ENCODE measurements at places on chromosomes 13 and 19. TPM values are rescaled to one million over a fixed set of nuclear protein-coding genes. Genes with fewer than 3 reads are reported as not detected.

Gene ZNF566
- 4.7 TPM for total RNA-seq

Gene POLR1G
- total RNA-seq, result 8.8 TPM

DNA sequence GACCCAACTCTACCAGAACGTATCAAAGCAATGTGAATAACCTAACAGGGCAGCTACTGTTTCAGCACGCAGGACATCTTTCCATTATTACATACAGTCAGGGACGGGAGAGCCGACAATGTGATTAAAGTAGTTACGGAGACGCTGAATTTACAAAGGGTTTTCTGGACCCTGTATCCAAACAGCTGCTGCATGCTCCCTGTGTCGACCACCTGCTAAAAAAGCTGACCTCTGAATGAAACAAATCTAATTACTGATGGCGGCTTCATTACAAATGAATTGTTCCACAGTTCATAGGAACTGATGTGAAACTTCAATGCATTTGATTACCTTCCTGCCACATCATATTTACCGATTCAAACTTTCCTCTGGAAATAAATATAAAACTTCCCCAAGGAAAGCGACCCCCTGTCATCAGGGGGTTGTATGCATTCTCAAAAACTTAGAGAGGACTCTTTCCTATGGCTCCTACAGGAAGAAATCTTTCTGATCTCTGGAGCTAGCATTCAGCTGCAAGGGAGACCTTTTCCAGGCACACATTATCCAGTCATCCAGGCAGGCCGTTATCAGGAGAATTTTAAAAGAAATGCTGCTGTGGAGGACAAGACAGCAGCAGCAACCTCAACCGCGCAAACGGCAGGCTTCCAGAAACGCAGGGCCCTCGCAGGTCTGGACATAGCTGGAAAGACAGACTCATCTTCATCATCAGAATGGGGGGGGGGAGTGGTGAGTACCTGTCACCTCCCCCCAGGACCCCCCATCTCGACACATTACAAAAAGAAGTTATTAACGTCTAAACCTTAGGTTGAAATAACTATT, 3.1 kb downstream of the EFNB2 start:
- DNase-seq, result peak; percentile 34

DNA sequence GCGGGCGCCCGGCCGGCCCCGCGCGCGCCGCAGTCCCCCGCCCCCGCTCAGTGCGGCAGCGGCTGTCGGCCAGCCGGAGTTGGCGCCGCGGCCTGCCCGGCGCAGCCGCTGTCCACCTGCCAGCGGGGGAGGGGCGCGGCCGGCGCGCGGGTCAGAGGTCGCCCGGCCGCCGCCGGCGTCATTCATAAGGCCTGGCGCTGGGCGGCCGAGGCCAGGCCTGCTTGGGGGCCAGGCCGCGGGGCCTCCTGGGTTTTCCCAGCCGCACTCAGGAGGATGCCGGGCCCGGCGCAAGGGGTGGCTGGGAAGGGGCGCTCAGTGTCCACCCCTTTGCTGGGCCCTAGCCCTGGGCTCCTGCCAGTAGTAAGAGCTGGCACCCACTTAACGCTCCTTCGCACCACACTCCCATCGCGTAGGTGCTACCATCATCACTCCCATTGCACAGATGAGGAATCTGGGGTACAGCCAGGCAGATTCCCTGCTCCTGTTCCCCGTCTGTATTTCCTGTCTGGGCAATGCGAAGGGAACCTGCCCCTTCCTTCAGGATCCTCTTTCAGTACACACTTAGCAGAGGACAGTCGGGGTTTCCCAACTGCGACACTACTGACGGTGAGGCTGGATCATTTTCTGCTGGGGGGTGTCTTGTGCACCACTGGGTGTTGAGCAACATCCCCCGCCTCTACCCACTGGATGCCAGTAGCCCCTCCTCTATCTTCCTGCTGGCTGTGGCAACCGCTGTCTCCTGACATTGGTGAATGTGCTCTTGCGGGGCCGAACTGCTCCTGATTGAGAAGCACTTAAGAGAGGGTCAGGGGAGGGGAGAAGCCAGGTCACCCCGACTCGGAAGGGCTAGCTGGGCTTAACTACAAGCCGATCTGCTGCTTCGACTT, 846 bp upstream of the PRKACA start:
- peak; percentile 63 for DNase-seq

GRCh38 chr13:108212886-108213285, 2.5 kb downstream of the LIG4 start:
- DNase-seq, result no peak

DNA sequence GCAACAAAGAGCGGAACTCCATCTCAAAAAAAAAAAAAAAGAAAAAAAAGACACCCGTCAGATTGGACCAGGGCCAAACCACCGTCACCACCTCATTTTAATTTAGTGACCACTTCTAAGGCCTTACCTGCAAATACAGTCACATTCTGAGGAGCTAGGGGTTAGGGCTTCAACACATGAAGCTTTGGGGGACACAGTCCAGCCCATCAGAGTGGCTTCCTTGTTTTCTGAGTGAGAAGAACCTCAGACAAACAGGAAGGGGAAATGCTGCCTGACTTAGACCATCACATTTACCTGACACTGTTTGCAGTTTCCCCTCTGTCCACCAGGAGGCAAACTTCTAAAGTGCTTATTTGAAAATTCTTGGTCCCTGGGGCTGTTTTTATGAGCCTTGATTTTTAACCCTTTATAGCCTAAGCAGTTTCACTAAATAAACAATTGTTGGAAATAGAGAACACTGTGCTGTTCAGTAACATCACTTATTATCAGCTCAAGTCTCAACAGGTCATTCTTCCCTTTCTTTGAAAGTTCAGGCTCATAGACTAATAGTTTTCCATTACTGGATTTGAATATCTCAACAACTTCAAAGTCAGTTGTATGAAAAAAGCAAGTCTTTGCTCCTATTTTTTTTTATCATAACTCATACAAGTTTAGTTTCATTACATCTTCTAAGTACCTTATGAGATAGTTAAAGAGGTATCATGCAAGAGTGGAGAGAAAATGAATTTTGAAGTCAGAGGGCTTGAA, 74.9 kb upstream of the WASF3 start:
- DNase-seq, result peak; percentile 65

DNA sequence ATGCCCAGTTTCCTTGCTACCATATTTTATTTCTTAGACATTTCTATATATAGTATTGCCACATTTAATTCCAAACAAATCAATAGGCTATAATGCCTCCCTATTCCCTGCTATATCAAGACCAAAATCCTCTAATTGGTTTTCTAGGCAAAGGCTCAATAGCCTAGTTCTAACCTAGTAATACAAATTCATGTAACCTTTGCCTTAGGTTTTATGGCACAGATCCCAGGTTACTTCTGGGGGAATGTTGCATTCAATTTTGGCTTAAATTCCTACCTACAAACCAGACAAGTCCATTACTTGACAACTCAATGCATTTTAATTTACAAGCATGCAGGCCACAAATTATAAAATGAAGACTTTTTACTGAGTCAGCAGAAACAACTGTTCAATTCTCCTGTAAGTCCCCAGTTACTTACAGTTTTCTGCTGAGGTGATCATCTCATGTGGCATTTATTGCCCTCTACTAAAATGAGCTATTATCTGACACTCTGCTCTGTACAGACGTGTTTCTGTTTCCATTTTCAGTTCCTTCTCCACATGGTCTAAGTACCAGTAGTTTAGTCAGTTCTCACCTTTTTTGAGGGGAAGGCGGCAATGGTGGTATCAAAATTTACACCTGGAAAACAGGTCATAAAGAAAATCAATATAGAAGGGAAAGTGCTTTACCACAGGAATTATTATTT, 11.7 kb downstream of the KCNRG start:
- DNase-seq, result no peak

- DNase-seq, result no peak
These were observed 4.6 kb upstream of the TSHZ3 start for GRCh38 chr19:31353833-31354232.
